ENCODE measurements at places on chromosomes 16 and 17. TPM values are rescaled to one million over a fixed set of nuclear protein-coding genes. Genes with fewer than 3 reads are reported as not detected.

- H3K27ac ChIP-seq, result no peak overlapping the region
- no peak for DNase-seq
- no peaks in the 10 kb centered on the region for H3K4me1 ChIP-seq
- H3K4me3 ChIP-seq, result no peak overlapping the region
Measured at GRCh38 chr17:68863091-68863652, 92.0 kb downstream of the ABCA8 start.

- no peaks in the 10 kb centered on the region for H3K4me1 ChIP-seq
- no peak overlapping the region for H3K27ac ChIP-seq
- H3K27me3 ChIP-seq, result no peaks in the 10 kb centered on the region
- no peak overlapping the region for H3K4me3 ChIP-seq
Measured at GRCh38 chr17:66661411-66662256, 173.3 kb upstream of the CACNG5 start.

GRCh38 chr17:31726980-31727427 is 132.0 kb downstream of the COPRS start:
- H3K27me3 ChIP-seq, result no peaks in the 10 kb centered on the region
- H3K4me1 ChIP-seq, result no peaks in the 10 kb centered on the region
- H3K27ac ChIP-seq, result no peak overlapping the region
- H3K36me3 ChIP-seq, result no peaks in the 10 kb centered on the region
- DNase-seq, result no peak

The ALKBH5 gene
- polyA plus RNA-seq, result 33.0 TPM
